Activated CD4-positive, alpha-beta memory T cell treated with anti-CD3 and anti-CD28 coated beads for 36 hours (primary cell): ENCODE measurements at places on chromosomes 12 and 14. TPM values are rescaled to one million over a fixed set of nuclear protein-coding genes. Genes with fewer than 3 reads are reported as not detected.

Gene OR6C75
- not detected for total RNA-seq

Gene NAV3
- not detected for total RNA-seq

Gene ARHGEF25
- 1.4 TPM for total RNA-seq

Gene RILPL1
- total RNA-seq, result 4.8 TPM

DNA sequence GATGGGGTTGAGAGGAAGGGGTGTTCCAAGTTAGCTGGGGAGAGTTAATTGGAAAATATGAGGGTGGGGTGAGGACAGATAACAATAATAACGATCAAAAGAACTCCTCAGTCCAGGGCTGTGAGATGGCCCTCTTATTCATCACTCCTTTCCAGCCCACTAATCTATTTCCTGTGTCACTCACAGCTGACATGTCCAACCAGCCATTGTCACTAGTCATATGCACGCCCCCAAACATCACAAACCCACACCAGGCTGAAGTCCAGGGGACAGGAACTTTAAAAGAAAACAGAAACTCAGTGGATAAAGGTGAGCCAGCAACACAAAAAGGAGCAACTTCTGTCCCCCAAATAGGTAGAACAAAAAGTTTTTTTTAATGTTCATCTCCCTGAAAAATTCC lies 911 bp downstream of the CALCOCO1 start:
- peak; percentile 30 for DNase-seq

DNA sequence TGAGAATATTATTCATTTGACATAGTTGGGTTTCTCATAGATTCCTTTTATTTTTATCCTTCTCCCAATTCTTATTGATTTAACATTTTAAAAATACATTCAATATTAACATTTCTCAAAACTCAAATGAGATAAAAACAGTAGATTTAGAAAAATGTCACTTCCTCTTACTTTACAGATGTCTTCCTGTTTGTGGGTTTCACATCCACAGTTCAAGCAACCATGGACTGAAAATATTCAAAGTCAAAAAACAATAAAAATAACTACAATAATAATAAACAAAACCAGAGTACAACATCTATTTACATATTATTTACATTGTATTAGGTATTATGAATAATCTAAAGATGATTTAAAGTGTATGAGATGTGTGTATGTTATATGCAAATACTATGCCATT lies 111.3 kb upstream of the SLC16A7 start:
- no peak for DNase-seq

GRCh38 chr12:15538881-15539280 lies 216.6 kb downstream of the PTPRO start:
- no peak for DNase-seq

DNA sequence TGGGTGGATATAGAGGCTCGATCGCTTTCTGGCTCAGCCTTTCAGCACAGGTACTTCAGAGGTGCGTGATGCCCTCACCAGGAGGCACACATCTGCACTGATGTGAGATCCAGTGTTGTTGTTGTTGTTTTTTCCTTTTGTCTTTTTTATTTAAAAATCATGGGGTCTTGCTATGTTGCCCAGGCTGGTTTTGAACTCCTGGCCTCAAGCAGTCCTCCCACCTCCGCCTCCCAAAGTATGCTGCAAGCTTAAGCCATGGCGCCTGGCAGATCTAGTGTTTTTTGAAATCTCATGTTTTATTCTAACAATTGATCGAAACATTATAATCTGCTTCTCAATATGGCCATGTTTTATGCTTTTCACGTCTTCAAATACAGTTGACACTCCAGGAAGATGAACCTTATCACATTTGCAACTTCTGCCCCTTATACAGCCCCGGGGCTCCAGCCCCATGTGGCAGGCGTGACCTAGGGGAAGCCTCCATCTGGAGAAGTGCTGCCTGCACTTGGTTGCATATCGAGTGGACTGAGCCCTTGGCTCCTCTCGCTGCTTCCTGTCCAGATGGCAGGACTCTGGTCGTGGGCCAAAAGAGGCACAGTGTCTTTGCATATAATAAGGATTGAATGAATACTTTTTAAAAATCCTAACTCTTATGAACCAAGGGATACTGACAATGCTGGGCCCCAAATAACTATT lies 71.7 kb downstream of the TRAF3 start:
- no peak for DNase-seq

- DNase-seq, result no peak
These were observed 88.4 kb upstream of the DCD start for GRCh38 chr12:54736549-54736948.

DNA sequence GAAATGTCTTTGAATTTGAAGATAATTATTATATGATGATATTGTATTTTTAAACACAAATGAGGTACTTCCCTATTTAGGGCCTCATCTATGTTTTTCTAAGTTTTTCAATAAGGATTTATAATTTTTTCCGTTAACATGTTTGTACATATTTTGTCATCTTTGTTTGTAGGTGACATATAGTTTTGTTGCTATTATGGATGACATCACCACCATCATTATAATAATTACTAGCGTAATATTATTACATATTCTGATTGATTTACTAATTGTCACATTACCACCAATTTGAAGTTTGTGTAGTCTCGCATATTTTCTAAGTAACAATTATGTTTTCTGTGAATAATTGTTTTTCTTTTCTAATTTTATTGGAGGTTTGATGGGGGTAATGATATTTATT lies 147.2 kb upstream of the DAAM1 start:
- DNase-seq, result no peak

DNA sequence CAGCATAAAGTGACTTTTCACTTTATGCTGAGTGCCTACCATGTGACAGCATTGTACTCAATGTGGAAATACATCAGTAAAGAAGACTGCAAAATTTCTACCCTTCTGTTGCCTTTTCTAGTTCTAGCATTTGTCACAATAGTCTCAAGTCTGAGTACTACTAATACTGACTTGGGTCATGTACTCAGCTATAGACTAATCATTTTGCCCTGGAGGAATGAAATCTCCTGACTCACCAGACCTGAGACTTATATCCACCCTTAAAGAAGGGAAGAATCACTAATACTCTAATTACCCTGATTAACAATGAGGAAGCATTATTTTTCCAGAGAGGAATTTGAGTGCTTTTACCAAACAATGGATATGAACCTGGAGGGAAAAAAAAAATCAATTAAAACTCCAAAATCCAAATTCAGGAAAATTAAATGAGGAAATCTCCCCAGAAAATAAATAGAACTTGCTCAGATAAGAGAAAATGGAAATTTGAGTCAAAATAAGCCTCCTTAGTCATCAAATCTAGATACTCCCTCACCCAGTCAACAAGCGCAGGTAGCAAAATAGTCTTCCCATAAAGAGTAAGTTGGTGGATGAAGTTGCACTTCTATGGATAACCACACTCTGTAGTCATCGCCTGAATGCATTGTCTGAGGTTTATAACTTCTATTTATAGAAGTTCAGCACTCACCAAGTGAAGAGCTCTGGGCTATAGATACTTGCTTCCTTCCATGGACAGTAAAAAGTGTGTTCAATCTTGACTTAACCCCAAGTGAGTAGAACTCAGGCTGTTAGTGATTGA lies 386.6 kb downstream of the SYT1 start:
- no peak for DNase-seq

- DNase-seq, result no peak
These were observed 206.1 kb downstream of the PRKD1 start for GRCh38 chr14:29721586-29721985.
